ENCODE measurements at places on chromosomes 6 and 20.

DNA sequence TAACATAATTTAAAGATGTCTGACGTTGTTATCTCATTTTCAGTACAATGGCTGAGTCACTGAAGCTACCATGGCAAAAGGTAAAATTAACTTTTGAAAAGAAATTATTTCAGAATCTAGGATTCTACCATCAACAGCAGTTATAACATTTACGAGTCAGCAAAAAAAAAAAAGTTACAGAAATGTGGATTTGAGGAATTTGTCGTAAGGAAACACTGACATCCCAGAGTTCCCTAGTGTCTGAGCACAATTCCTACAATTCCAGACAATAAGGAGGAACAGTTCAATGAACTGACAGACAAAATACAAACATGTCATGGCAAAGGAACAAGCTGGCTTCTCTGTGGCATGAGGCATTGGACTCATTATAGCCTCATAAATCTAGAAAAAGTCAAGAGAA lies 19.1 kb downstream of the ABRACL start:
- DNase-seq, result no peak

DNA sequence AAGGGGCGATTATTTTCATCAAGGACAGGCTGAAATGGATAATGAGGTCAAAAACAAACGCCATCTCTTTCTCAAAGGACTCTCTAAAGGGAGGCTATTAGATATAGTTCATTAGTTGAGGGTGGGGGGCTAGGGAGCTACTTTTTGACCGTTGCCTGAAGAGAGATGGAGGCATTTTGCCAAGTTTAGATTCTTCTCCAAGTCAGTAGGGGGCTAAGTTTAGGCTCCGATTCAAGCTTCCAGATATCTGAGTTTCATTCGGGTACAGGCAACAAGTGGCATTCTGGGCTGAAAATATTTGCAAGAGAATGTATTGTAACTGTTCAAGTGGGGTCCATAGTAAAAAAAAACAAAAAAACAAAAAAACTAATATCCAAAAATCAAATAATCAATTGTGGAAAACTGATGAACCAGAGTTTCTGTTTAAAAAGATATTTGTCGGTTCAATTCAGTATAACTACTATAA lies 43.4 kb upstream of the PIM1 start:
- no peak for DNase-seq

DNA sequence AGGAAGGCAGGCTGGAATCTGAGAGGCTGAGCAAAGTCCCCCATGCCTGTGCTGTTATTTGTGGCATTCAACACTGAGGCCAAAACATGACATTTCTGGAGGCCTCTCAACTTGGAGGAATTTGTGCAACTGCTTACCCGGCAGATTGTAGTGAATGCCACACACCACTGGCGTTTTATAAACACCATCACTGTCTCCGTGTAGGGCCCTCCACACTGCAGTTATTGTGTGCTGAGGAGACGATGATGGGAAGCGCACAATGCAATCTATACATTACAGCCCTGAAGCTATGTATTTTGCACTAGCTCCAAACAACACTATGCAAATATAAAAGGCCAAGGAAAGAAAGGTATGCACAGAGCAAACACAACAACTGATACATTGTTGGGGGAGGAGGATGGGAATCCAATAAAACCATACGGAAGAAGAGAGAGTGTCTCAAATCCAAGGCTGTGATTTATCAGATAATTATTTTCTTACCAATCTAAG lies 106.5 kb downstream of the SMLR1 start:
- DNase-seq, result no peak

GRCh38 chr6:53310771-53311585 lies 37.8 kb downstream of the ELOVL5 start:
- no peak for DNase-seq

- no peak for DNase-seq
These were observed 56.8 kb downstream of the SNX9 start for GRCh38 chr6:157879873-157880254.

GRCh38 chr20:22773344-22773743 lies 189.0 kb upstream of the FOXA2 start:
- DNase-seq, result no peak

- no peak for DNase-seq
These were observed 50.4 kb upstream of the TMEM181 start for GRCh38 chr6:158509465-158509864.

- DNase-seq, result no peak
These were observed 79.8 kb downstream of the SLC22A23 start for GRCh38 chr6:3376893-3377535.

GRCh38 chr6:37704066-37704465 lies 6.4 kb upstream of the MDGA1 start:
- no peak for DNase-seq

DNA sequence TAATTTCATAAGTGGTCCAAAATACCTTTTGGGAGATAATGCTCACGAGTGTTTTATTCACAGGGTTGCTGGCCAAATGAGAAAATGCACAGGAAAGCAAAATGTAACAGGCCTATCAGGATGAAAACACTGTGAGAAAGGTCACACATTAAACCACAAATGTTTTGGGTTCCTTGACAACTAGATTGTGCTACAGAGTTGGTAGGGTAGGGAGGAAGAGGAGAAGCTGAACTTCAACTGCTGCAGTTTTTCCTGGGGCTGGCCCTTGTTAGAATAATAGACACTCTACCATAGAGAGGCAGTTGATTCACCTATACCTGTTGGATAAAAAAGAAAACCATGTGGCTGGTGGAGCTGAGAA lies 28.1 kb upstream of the PAQR8 start:
- no peak for DNase-seq

- DNase-seq, result no peak
These were observed 889.7 kb upstream of the FLRT3 start for GRCh38 chr20:15227102-15227501.

- DNase-seq, result peak; percentile 52
These were observed 70.3 kb downstream of the SCAND1 start for GRCh38 chr20:35883778-35884540.

DNA sequence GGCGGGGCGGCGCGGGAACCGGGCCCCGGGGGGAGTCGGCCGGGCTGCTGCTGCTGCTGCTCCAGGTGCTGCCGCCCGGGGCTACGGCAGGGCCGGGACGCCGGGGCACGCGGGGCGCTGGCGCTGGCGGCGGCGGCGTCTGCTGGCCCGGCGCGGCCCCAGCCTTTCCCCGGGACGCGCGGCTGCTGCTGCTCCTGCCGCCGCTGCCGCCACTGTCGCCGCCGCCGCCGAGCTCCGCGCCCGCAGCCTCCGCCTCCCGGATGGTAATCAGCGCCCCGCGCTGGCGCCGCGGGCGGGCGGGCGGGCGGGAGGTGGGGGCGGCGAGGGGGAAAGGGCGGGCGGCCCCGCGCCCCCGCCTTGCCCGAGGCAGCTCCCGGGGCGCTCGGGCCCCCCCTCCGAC lies 306 bp downstream of the EBF4 start:
- DNase-seq, result no peak

- no peak for DNase-seq
These were observed 23.2 kb upstream of the SPAG4 start for GRCh38 chr20:35592339-35592974.

DNA sequence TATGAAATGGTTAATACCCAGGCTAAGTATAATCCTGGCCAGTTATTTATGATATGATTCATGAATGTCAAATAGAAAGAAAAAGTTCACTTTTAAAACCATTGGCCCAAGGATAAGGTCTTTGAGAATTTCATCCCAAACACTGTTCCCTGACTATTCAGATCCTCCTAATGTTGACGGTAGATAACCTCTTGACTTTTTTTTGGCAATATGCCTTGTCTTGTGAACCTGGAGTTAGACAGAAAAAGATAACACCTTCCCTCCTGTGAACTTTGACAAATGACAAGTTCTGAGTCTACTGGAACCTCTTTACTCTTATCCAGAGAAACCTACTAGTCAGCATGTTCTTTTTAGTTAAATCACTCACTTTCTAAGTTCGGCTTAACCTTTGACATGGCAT lies 166.8 kb upstream of the PREP start:
- no peak for DNase-seq

DNA sequence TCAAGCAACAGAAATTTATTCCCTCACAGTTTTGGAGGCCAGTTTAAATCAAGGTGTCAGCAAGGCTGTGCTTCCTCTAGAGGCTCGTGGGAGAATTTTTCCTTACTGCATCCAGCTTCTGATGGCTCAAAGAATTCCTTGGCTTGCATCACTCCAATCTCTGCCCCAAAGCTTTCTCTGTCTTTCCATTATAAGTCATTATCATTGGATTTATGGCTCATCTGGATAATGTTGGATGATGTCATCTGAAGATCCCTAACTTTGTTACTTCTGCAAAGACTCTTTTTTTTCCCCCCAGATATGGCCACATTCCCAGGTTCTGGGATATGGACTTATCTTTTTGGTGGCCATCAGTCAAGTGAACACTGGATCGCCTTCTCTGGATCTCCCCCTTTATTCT lies 146.3 kb upstream of the B3GAT2 start:
- DNase-seq, result no peak

DNA sequence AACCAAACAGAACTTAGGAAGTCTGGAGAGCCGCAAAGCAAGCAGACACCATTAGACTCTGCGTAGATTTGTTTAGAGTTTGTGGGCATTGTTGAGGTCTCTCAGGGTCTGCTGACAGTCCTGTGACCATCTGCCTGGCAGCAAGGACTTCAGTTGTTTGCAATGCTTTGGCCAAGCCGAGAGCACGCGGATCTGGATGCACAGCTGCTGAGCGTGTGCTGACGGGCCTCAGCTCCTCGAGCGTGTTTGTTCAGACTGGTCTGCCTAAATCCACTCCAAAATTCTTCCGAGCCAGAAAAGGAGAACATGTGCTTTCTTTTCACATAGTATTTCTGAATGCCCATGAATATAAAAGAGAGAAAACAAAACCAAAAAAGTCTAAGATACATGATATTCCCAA lies 159.0 kb downstream of the ZNF217 start:
- no peak for DNase-seq

- DNase-seq, result no peak
These were observed 8.1 kb upstream of the EEF1A1 start for GRCh38 chr6:73528897-73529296.

DNA sequence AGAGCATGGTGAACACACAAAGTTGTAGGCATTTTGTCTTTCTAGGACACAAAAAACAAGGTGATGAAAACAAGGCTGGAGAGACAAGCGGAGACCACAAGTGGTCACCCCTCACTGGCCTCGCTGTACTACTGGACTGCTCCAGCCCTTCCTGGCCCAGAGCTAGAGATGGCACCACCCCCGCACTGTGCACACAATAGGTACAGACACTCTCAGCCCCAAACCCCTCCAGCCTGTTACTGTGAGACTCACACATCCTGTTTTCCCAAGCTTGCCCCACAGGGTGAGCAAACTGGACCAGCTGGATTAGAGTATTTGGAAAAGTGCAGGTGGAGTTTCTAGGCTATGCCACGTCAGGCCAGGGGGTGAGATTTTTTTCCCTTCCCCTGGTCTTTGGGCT lies 8.4 kb upstream of the ZSWIM1 start:
- DNase-seq, result no peak

Measured in iPS DF 19.7 (cell line).